Activated CD4-positive, alpha-beta memory T cell treated with anti-CD3 and anti-CD28 coated beads for 36 hours (primary cell): ENCODE measurements at places on chromosomes 11 and 22. TPM values are rescaled to one million over a fixed set of nuclear protein-coding genes. Genes with fewer than 3 reads are reported as not detected.

DNA sequence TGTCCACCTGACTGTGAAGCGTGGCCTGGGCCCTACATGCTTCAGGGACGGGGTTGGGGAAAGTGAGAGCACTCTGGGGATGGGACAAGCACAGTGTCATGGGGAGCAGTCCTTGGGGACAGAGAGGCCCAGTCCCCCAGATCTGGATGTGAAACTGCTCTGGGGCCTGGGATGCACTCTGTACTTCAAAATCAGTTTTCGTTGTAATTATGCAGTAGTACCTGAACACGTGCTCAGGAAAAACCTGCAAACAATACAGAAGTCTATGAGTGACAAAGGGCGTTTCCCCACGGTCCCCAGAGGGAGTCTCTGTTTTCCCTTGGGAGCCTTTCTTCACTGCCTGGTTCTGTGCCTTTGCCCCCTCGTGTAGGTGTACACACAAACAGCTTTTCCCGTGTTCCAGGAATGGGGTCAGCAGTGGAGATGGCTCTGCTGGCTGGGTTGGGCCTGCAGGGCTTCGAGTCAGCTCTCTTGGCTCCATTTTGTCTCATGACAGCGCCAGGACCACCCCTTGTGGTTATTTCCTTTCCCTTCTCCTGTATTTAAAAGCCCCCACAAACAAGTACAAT lies 5.2 kb upstream of the TNFRSF13C start:
- peaks cover 8% of the 10 kb centered on the region for H3K36me3 ChIP-seq
- H3K27me3 ChIP-seq = no peaks in the 10 kb centered on the region
- no peak overlapping the region for H3K27ac ChIP-seq
- H3K4me1 ChIP-seq = peaks cover 20% of the 10 kb centered on the region
- H3K4me3 ChIP-seq = no peak overlapping the region

GRCh38 chr22:37470087-37470445 lies 16.1 kb downstream of the MFNG start:
- no peaks in the 10 kb centered on the region for H3K27me3 ChIP-seq
- H3K27ac ChIP-seq = no peak overlapping the region
- peaks cover 1% of the 10 kb centered on the region for H3K4me1 ChIP-seq
- no peak for DNase-seq
- peaks cover 30% of the 10 kb centered on the region for H3K36me3 ChIP-seq
- no peak overlapping the region for H3K4me3 ChIP-seq

NLRP6 gene
- 0.99 TPM for total RNA-seq

CPSF7 gene
- 100 TPM for total RNA-seq
